ENCODE measurements at places on chromosomes 7 and 10.
A peak's percentile ranks its signal among the peaks of the same experiment; 100 is the strongest.

DNA sequence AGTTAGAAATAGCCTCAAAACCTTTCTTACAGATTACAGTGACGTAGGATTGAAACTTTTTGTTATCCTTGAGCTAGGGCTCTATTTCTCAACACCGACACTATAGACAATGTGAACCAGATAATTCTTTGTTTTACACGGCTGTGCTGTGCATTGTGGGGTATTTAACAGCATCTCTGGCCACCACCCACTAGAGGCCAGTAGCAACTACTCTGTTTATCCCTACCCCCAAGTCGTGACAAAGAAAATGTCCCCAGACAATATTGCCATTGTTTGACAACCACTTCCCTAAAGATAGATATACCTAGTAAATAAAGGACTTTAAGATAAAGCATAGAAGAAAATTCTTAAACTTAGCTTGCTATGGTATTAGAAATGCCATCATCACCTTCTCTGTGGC lies 359.6 kb downstream of the ARL4A start:
- no peak for DNase-seq

GRCh38 chr10:100008142-100008522 lies 1.6 kb downstream of the DNMBP start:
- peak; percentile 49 for DNase-seq

DNA sequence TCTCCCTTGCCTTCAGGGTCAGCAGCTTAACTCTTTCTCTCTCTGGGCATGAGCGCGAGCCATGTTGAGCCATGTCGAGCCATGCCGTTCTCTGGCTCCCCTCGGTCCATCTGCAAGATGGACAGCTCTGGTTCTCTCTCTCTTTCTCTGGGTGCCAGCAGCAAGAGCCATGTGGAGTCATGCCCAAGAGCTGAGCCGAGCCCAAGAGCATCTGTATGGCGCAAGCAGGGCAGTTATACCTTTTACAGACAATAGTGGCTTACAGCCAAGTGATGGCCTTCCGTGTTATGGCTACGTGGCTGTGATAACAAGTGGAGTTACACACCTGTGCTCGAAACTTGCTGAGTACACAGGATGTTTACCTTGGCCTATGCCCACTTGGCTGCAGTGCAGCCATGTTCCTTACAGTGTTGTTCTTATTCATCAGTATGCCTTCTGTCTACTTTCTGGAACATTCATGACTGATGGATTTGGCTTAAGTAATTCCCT lies 327.7 kb downstream of the GLRX3 start:
- DNase-seq: no peak

DNA sequence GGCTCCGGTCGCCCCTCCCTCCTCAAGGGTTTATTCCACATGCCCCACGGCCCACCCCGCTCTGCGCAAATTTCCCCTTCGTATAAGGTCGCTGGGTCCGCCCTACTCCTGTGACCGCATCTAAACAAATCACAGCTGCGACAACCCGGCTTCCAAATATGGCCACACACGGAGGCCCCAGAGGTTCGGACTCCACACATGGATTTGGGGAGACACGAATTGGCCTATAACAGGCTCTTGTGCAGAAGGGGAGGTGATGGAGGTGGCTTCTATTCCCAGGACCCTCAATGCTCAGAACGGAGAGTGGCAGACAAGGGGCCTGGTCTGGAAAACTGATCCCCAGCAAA lies 90.1 kb downstream of the FOXL3 start:
- no peak for DNase-seq

GRCh38 chr10:856416-857157 lies 74.9 kb downstream of the LARP4B start:
- DNase-seq: no peak

DNA sequence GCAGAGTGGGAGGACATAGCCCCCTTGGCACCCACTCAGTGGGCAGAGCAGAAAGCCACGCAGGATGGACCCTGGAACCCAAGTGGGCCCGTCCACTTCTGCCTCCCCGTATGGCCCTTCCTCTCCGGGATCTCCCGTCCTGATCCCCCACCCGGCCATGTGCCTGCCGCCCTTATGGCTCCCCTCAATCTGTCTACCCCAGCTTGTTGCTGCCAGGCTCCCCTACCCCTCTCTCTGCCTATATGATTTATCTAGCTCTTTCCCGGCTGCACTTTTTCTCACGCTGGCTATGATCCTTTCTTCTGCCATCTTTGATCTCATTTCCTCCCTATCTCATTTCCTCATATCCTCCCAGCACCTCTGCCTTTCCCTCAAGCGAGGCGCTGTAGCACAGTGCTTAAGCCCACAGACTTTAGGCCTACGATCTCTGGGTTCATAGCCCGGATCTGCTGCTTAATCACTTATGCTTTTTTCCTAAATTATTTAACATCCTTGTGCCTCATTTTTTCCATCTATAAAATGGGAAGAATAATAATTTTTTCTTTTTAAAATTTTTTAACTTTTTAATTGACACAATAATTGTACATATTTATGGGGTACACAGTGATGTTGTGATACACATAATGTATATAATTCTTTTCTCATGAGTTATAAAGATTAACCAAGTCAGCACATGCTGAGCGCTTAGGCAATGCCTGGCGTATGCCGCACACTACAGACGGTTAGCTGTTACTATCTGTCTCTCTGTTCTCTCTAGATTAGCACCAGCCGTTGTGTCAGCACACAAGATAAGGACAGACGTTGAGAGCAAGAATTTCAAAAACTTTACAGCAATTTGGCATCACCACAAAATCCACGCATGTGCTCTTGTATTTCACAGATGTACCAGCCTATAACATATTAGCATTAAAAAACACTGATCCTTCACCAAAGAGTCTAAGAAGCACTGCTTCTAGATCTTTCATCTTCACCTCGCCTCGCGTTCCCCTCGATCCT lies 18.1 kb downstream of the KCNH2 start:
- no peak for DNase-seq

GRCh38 chr7:151255390-151255789 lies 6.9 kb upstream of the SMARCD3 start:
- DNase-seq: no peak

- no peak for DNase-seq
Measured at GRCh38 chr10:481628-482027, 207.8 kb downstream of the DIP2C start.

- DNase-seq: peak; percentile 91
Measured at GRCh38 chr7:103148994-103149807, at the start of gene NAPEPLD. TSS of gene NAPEPLD (minus strand) at chr7:103149099. CDS start at chr7:103128776, 20,323 bp downstream.

DNA sequence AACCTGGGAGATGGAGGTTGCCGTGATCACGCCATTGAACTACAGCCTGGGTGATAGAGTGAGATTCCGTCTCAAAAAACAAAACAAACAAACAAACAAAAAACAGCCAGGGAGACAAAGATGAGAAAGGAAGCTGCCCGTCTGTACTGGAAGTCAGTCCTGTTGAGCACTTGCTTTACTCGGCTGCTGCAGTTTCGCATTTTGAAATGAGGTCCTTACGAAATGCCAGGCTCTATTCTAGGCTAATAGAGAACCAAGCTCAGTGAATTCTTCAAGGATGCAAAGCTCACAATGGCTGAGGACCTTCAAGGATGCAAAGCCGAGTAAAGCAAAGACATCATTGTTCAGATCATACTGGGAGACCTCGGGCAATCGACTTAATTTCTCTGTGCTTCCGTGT lies 333.3 kb downstream of the CALN1 start:
- DNase-seq: no peak

DNA sequence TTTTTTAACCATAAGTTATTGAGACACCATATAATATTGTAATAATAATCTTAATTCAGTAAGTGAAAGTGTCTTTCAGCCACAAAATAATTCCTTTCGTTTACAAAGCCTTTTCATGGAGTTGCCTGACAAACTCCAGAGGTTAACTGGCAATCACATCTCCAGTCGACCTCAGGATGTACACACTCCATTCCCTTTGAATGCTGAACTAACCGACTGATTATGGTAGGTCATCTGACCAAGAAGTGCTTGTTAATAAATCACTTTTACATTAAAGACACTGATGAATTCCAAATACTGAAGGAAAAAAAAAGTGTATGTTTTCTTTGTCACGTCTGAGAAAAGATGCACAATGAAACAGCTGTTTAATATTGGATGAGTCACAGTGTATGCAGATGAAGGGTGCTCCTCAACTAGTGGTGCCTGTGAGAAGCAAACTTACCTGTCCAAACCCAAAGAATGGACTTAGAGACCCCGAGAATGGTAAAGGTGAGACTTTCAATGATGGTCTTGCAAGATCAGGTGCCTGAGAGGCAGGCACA lies 348.1 kb upstream of the VWC2 start:
- no peak for DNase-seq

- peak; percentile 33 for DNase-seq
Measured at GRCh38 chr7:27183682-27184336, 1.2 kb downstream of the HOXA11 start.

DNA sequence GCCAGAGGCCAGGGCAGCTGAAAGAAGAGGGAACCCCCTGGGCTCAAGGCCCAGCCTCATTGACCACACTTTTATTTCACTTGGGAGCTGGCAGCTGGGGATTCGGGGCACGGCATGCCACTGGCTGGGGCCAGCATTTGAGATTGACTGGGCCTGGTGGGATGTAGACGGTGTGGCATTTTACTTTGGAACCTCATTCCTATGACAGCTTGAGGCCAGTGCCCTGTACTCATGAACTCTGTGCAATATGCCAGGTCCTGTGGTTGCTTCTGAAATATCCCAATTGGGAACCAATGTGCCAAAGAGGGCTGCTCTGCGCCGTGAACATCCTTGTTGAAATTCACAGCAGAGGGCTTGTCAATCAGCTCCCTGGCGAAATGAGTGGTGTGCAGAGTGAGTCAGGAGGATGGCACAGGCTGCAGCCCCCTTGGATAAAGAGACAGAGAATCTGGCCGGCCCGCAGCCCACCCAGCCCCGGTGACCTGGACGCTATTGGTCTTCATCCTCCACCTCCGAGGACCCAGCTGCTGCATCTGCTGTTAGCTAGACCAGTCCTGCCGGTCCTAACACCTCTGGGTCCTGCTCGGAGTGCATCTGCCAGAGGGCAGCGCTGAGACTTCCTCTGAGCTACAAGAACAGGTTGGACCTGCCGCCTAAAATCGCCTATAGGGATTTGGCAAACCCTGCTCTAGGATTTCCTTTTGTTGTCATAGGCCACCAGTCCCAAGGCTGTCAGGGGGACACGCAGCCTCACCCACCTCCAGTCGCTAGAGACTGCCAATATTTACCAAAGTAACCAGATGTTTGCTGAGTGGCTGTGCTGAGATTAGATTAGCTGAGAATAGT lies 58.0 kb downstream of the PRKAG2 start:
- DNase-seq: no peak

DNA sequence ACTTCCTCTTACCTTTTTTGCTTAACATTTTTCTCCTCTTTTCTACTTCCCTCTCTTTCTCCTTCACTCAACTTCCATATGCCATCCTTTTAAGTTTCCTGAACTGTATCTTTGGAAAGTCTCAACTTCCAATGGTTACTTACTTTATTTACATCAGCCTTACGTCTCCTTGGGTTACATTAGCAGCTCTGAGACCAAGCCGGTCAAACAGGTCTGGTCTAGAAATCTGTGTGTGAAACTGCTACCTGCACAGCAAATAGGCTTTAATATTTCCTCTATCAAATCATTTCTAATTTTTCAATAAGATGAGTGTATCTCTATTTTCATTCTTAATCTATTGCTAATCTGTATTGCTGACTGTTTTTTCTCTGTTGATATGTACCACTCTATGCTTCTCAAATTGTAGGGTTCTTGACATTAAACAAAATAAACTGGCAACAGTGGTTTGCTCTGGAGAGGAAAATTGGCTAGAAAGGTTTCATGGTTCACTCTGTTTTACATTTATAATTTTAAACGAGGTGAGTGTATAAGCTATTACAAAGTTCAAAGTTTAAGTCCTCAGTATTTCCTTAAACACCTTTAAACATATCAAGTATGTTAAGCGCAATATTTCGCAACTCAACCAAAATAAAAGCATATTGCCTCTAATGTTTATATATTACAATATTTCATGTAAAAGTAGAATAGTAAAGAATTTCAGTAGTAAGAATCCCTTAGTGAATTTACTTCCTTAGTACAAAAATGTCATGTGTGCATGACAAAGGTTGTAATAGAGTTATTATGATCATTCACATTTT lies 3.6 kb upstream of the SEMA3C start:
- DNase-seq: no peak

- peak; percentile 13 for DNase-seq
Measured at GRCh38 chr10:72889391-72889831, 4.1 kb upstream of the OIT3 start.

DNA sequence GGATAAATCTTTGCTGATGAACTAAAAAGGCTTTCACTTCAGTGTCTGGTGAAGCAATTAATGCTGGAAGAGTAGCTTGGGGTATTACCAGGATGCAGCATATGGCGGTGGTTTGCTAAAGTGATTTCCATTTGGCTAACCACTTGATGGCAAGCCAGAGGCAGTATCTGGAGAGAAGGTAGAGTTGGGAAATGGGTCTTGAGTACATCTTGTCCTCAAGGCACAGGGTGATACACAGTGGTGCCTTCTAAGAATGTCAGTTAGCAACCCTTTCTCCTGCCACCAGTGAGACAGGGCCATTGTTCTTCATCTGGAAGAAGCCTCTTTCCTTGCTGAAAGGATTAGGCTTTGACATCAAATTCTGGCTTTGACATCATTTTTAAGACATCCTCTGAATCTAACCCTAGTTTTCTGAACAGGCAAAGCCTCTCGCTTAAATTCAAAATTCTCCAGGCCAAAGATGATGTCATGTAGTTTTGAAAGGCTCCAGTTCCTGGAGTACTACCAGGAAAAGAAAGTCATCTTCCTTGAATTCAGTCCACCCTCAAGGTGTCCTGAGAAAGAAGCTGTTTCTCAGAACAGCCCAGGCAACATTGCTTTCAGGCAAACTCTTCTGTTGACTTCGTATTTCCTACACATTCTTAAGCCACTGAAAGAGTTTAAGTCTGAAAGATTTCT lies 162.4 kb downstream of the ARID5B start:
- DNase-seq: no peak

DNA sequence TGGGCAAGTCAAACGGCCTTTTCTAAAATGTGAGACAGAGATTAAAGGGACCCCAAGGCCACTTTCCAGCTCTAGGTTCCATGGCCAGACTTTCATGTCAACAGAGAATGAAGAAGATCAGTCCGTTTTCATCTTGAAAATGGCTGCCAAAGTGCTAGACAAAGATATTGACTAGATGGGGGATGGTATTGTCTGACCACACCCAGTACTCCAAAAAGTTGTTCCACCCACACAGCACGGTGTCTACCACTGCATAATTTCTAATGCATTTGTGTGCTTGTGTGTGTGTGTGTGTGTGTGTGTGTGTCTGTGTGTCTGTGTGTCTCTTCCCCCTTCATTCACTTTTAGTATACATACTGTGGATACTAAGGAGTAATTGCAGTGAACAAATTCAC lies 1.3 kb downstream of the COL1A2 start:
- peak; percentile 74 for DNase-seq

Data from EL (cell line).